COR-L47 (cell line): ENCODE measurements at places on chromosomes 2 and 18.

DNA sequence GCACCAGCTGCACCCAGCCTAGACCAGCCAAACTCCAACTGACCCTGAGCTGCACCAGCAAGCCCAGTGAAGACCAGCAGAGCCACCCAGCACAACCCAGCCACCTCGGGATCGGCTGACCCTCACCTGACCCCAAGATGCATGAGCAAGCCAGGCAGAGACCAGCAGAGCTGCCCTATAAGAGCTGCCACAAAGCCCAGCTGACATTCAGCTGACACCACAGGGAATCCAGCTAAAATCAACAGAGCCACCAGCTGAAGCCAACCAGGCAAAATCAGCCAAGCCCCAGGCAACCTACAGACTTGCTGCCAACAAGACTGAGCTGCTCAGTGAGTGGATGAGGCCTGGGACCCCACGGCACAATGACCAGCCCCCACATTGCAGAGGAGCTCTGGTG is 54.6 kb downstream of the CYP27C1 start:
- DNase-seq: peak; percentile 68

- peak; percentile 30 for DNase-seq
Measured at GRCh38 chr2:217836901-217837491, 165.8 kb downstream of the TNS1 start.

- no peak for DNase-seq
Measured at GRCh38 chr2:232874677-232875223, 4.7 kb downstream of the SNORC start.

- DNase-seq: no peak
Measured at GRCh38 chr2:142603759-142604158, 273.7 kb upstream of the KYNU start.

DNA sequence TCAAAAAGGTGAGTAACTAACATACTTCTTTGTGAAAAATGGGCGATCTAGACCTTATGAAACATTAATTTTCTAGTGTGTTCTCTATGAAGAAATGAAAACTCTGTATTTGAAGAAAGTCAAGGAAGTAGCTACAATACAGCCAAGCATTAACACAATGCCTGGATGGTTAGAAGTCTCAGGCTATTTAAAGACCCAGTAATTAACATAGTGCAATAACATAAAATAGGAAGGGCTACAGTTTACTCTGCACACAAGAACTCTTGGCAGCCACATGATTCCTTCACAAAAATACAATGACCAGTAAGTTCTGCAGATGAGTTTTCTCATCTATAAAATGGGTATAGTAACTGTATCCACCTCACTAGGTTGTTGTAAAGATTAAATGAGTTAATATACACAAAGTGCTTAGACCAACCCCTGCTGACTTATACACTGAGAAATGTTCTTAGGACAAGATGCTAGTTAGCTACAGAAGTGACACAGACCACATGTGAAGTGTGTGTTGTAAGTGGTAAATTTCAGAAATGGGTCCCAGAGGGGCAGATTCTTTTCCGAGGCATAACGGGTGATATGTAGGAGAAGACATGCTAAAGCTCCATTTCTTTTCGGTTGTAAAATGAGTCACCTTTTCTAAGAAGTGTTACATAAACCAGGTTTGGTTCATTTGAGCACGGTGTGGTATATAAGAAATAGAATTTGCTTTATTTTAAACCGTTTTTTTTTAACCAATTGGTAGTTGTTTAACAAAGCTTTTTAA is 61.8 kb downstream of the CXCR4 start:
- no peak for DNase-seq

DNA sequence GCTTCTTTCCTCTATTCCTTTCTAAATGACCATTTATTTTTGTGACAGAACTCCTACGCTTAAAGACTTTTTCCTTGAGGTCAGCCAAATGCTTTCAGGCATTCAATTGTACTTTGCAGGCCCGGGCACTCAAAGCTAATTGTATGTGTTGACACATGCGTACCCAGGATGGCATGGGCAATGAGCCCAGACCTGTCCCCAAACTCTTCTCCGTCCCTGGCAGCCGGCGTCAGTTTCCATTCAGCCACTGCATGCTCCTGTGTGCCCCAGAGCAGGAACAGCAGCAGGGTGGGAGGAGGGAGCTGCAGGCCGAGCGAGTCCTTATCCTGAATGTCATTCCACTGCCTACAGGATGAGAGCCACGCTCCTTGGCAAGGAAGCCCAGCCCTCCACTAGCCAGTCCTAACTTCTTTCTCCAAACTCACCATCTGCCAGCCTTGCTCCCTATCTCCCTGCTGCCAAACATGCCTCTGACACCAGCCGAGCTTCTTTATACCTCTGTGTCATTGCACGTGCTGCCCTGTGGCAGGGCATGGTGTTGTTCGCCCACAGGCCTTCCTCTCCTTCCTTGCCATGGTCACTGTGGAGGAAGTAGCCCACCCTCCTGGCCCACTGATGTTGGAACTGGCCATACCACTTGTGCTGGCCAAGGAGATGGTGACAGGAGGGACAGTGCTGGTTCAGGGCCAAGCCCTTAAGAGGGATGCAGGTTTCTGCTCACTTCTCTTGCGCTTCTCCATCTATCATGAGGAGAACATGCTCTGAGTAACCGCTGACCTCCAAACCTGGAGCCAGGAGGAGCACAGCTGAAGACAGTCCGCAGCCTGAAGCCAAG is 116.9 kb upstream of the FHL2 start:
- peak; percentile 31 for DNase-seq

- DNase-seq: no peak
Measured at GRCh38 chr18:55317324-55317723, 270.7 kb downstream of the TCF4 start.

DNA sequence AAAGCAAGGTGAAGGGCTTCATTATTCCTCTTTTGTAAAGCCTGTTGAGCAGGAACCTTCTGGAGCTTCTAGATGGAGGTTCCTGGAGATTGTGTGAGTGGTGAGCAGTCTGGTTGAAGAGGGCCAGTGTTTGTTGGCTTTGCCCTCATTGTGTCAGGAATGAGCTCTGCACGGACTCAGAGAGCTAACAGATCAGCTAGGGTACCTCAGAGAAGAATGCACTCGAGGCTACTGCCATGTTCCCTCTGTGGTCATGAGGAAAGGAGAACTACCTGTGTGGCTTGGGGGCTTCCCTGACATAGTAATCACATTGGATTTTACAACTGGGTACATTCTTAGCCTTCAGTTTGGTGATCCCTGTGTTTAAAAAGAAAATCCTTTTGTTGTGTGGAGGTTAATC is 46.6 kb downstream of the SPTBN1 start:
- no peak for DNase-seq

DNA sequence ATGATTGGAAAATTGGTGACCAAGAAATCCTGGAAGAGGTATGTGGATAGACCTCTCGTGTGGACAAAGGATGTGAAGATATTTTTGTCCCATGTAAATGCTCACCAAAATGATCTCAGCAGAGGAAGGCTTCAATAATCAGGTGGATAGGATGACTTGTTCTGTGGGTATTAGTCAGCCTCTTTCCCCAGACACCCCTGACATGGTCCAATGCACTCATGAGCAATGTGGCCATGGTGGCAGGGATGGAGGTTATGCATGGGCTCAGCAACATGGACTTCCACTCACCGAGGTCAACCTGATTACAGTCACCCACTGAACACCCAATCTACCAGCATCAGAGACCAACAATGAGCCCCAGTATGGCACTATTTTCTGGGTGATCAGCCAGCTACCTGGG is 20.2 kb downstream of the CHRNA1 start:
- DNase-seq: no peak

GRCh38 chr18:78903436-78904178 is 76.0 kb upstream of the SALL3 start:
- DNase-seq: no peak

DNA sequence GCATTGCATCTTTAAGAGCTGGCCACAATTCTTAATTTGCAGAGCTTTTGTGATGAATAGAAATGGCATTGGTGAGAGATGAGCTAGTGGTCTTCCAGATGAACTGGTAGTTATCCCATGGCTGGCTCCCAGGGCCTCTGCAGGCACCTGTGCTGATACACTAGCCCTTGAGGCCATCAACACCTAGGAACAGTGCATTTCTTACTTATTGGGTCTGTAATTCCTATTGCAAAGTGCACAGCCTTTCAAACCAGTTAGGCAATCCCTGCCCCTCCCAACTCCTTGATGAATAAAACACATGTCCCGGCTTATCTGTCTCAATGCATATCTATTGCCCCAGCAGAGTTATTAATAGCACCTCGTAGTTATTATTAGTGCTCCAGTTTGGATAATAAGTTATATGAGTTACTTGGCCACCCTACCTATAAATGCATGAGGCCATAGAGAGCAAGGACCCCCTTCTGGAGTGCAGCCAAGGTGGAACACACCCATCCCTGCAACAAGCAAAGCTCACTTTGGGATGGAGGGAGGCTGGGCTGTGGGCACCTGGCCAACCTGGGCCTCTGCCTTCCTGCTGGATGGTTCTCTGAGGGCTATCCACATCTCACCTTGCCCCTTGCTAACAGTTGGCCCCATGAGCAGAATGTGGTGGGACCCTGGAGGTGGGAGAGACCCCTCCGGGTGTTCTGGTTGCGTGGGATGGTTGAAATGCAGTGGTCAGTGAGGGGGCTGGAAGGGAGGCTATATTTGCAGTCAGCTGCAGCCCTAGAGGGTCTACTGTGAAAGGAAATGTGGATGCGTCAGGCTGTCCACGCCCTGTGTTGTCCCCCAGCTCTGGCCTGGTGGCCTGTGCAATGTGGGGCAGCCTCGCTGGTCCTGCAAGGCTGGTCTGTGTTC is 455.9 kb upstream of the HS6ST1 start:
- no peak for DNase-seq

GRCh38 chr2:26474261-26474785 is 3.6 kb downstream of the OTOF start:
- DNase-seq: no peak

- DNase-seq: peak; percentile 93
Measured at GRCh38 chr2:190216829-190217228, 102.8 kb downstream of the HIBCH start.

DNA sequence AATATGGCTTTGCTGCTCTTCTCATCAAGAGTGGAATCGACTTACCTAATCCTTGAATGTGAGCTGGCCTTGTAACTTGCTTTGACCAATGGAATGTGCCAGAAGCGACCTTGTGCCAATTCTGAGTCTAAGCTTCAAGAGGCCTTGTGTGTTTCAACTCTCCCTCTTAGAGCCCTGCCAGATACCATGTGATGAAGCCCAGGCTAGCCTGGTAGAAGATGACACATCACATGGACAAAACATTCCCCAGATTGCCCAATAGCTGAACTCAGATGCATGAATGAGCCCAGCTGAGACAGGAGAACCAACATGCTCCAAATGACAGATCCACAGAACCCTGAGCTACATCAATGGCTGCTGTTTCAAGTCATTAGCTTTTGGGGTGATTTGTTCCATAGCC is 4.2 kb upstream of the KLHL14 start:
- DNase-seq: no peak

DNA sequence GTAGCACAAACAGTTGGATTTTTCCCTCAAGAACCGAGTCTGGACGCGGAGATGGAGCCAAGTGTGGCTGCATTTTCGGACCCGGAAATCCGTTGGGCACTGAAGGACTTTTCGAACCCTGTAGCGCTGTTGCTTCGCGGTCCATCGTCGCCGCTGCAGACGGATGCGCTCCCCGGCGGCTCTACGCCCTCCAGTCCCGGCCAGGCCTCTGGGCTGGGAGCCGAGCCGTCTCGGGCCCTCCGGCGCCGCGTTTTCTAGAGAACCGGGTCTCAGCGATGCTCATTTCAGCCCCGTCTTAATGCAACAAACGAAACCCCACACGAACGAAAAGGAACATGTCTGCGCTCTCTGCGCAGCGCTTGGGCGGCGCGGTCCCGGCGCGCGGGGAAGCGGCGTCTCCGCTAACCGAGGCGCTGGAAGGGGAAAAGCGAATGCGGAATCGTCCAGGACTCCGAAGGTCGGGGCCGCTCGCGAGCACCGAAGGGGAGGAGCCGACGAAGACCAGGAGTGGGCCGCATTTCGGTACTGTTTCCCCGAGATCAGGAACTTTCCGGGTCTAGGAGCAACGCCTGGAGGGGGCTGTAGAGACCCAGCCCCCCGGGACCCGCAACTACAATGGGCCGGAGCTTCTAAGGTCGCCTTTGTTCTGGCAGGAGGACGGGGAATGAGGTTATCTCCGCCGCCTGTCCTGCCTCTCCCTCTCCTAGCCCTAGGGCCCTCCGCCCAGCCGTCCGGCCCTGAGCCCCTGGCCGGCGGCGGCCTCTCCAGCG is 3.2 kb downstream of the EMX1 start:
- DNase-seq: no peak

DNA sequence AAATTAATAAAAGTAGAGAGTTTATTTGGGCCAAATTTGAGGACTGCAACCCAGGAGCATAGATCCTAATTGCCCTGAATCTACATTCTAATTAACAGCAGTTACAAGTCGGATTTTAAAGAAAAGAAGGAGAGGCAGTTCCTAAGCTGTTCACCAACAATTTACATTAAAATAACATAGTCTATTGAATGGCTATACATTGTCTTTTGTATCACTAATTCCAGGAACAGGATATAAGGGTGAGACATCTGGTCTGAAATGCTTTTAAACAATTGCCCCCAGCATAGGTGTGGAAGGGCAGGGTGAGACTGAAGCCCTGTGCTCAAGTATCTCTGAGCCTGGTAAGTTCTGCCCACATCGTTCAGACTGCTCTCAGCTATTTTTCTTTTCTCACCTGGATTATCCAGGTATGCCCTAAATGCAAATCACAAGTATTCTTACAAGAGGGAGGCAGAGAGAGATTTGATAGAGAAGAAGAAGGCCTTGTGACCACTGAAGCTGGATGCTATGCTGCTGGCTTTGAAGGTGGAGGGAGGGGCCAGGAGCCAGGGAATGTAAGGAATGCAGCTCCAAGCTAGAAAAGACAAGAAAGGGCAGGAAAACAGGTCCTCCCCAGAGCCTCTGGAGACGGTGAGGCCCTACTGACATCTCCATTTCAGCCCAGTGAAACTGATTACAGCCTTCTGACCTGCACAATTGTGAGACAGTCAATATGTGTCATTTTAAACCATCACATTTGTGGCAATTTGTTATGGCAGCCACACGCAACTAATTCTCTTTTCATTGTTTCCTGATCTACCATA is 189.4 kb upstream of the ARL4C start:
- no peak for DNase-seq

DNA sequence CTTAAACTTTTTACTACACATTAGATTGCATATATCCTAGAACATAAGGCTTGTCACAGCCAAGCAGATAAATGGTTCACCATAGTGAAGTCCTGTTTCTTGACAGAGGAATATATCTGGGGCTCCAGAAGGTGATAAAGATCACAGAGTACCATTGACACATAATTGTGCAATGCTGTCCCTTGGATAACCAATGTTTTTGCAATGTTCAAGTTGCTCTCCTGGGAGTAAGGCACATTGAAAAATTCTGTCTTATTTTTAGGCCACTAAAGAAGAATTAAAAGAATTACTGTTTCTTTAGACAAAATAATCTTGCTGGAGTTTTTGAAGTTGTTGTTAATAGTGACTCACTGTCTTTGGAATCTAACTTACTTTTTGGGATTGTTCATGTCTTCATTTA is 1132.8 kb downstream of the LRP1B start:
- no peak for DNase-seq

- DNase-seq: no peak
Measured at GRCh38 chr2:240368781-240369331, 66.6 kb upstream of the GPC1 start.
